Activated naive CD8-positive, alpha-beta T cell treated with anti-CD3 and anti-CD28 coated beads, Interleukin-2, amount 50 U/mL, for 16 hours (primary cell): ENCODE measurements at places on chromosomes 3 and 15.

DNA sequence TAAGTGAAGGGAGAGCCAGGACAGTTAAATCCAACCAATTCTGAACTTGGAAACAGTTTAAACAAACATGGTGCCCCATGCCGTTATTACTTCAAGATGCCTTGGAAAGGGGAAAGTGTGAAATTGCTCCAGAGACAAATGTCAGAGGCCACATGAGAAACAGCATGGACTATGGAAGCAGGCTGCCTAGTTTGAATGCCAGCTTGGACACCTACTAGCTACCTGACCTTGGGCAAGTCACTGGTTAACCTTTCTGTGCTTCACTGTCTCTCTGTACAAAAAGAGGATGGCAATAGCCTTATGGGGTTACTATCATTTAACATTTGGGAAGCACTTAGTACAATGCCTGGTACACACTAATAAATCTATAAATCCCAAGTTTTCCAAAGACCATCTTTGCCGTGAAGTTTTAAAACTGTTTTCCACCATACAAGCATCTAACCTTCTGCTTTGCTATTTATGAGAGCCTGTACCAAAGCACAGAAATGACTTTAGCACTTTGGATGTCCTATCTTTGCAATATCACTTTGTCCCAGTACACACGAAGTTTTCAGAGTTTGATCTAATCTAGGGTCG is 8.3 kb upstream of the TOPBP1 start:
- DNase-seq: no peak

GRCh38 chr15:45378913-45379262 is 544 bp upstream of the GATM start:
- DNase-seq: no peak

DNA sequence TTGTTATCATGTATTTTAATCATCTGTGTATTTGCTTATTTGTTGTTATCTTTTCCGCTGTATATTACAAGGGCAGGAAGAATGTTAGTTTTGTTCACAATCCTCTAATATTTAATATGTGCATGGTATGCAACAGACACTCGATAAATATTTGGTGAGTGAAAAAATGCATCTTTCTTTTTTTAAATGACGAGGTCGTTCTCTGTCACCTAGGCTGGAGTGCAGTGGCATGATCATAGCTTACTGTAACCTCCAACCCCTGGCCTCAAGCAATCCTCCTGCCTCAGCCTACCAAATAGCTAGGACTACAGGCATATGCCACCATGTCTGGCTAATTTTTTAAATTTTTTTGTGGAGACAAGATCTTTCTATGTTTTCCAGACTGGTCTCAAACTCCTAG is 66.2 kb downstream of the MITF start:
- no peak for DNase-seq

GRCh38 chr15:25329696-25330095 is 109.1 kb downstream of the UBE3A start:
- no peak for DNase-seq

GRCh38 chr15:77854980-77855379 is 222.3 kb upstream of the LINGO1 start:
- DNase-seq: no peak

DNA sequence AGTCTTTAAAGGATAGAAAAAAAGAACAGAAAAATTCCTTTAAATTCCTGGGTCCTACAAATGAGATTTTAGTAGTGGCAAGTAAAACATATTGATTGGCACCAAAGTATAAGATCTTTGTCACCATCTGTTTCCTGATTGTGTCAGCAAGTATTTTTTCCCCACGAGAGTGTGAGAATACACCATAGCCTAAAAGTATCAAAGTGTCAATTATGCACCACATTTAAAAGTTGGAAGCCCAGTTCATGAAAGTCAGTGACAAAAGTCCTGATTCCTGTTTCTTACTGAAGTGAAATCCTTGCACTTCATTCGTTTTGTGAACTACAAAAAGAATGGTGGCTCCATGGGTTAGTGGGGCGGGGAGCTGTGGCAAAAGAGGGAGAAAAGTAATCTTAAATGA is 83.8 kb upstream of the DPH6 start:
- no peak for DNase-seq

DNA sequence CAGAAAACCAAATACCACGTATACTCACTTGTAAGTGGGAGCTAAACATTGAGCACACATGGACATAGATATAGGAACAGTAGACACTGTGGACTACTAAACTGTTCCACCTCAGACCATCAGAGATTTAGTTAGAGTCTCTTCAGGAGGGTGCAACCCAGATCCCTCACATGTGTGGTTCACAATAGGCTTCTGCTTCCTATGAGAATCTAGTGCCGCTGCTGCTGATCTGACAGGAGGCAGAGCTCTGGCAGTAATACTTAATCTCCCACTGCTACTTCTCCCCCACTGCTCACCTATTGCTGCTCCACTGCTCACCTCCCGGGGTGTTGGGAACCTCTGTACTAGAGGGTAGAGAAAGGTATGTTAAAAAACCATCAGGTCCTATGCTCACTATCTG is 533.3 kb downstream of the NSUN3 start:
- DNase-seq: no peak

- DNase-seq: no peak
Observed at GRCh38 chr3:152309535-152310307, 41.0 kb downstream of the MBNL1 start.

DNA sequence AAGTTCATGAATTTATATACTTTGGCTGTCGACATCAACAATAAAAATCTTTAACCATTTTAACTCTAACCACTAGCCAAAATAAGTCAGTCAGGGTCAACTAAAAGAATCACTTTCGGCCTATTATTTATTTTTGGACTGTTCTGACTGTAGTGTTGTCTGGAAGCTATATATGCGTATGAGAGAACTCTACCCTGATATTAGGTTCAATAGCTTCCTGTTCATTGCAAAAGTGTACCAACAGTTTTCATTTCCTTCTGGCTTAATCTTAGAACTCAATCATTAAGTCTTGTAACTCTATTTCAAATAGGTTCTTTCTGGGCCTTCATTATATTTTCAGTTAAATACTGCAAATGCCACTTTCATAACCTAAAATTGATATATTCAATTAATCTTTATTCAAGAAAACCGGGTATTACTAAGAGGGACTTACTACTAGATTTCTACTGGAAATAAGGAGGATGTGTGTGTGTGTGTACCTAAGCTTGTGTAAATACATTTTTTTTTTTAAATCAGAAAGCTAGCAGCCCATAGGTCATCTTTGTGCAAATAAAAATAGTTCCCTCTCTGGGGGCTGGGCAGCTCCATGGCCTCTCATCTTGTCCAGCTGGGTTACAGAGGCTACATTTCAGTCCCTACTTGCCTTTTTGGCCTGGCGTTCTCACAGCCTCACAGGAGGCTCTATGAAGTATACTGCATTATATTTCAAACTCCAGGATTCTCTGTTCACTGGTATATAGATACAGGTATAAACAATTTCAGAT is 5.8 kb downstream of the SERPINI2 start:
- no peak for DNase-seq

- no peak for DNase-seq
Observed at GRCh38 chr15:40984964-40985363, 31.7 kb downstream of the CHAC1 start.

DNA sequence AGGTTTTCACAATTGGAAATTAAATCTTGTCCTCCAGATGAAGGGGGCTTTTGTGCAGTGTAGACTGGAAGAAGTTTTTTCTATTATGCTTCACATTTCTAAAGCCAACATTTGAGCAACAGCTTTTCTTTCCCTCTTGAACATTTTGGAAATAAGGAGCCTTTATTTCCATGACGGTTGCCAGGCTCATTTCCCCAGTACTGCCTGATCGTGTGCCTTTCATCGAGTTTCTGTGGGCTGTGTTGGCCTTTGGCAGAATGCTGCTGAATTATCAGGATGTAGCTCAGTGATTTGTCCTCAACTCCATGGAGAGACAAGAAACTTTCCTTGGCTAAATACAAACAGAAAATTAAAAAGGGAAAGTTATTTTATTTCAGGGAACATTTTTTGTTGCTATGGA is 314.8 kb upstream of the LRRC3B start:
- DNase-seq: no peak

DNA sequence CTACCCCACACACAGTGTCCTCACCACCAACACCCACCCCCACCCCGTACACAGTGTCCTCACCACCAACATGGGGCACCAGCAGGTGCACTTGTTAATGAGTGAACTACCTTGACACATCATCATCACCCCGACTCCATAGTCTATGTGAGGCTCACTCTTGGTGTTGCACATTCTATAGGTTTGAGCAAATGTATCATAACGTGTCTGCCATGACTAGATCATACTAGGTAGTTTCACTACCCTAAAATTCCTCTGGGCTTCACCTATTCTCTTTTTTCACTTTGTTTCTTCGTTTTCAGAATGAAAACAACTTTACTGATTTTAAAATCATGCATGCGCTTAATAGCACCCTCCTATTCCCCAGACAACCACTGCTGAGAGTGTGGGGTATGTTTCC is 102.6 kb upstream of the SLC6A6 start:
- no peak for DNase-seq

GRCh38 chr3:165983284-165983683 is 146.1 kb upstream of the BCHE start:
- DNase-seq: no peak

GRCh38 chr3:74445541-74445940 is 168.9 kb downstream of the CNTN3 start:
- DNase-seq: no peak

DNA sequence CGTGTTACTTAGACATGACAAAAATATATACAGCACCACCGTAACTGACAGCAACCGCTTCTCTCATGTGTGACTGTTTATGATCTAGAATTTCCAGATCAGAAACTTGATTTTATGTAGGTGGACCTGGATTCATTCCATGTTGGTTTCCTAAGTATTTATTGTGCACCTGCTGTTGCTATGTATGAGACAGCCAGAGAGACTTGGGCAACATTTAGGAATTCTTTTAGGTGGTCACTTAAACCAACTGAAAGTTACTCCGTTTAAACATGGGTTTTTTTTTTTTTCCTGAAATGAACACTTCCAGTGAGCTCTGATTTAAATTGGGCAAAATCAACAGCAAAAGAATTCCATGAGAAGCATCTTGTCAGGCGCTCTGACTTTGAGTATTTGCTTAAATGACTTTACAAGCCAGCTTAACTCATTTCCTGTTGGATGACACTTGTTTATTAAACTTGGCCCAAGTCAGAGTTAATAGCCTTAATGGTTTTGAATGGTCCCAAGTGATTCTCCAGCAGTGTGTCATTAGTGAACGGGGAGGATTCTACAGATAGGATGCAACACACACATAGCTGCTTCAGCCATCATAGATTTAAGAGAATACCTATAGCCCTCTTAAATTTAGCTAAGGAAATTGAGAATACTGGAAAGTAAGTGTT is 31.8 kb downstream of the MITF start:
- DNase-seq: no peak

DNA sequence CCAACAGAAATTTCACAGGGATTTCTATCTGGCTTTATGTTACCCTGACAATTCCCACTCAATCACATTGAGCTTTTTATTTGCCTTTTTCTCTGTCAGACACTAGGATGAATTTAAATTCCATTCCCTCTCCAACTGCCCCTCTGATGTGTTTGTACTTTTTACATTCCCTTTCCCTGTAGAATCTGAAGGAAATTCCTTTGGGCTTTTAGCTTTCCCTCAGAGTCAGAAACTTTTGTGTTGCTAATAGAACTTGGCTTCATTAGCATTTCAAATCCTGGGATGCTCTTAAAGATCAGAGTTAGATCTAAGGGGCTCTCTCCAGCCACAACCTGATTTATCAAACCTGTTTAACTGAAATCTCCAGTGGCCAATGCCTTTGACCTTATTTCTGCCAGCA is 7.9 kb upstream of the RARB start:
- no peak for DNase-seq

DNA sequence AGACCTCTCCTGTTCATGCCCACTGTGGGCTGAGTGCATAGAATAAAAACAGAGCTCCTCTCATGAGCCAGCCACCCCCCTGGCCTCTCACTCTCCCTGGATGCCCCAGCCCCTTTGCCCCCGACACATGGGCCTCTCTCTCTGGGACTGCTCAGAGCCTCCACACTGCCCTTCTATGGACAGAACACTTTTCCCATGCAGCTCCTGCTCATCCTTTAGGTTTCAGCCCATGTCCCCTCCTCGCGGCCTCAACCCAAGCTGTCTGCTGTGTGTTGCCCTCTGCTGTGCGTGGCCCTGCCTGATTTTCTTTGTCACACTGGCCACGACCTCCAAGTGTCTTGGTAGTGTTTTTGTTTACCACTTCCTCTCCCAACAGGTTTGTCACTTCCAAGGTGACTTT is 20.7 kb upstream of the PRR23E start:
- no peak for DNase-seq

GRCh38 chr15:83155942-83156341 is 48.5 kb downstream of the TM6SF1 start:
- DNase-seq: no peak

DNA sequence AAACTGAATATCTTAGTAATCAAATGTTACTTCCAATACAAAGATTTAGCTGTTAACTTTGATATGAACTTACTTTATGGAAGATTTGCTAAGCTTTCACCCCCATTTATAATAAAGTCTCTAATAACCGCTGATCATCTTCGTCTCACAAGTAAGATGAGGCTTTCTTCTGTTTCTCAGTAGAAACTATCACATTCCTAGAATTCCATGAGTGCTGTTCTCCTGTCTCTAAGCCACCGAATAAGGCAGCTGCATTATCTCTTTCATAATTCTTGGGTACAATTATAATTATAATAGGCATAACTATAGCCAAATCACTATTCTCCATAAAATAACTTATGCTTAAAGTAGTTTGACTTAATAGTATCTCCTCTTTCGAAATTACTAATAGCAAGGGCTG is 18.3 kb upstream of the SETMAR start:
- no peak for DNase-seq

DNA sequence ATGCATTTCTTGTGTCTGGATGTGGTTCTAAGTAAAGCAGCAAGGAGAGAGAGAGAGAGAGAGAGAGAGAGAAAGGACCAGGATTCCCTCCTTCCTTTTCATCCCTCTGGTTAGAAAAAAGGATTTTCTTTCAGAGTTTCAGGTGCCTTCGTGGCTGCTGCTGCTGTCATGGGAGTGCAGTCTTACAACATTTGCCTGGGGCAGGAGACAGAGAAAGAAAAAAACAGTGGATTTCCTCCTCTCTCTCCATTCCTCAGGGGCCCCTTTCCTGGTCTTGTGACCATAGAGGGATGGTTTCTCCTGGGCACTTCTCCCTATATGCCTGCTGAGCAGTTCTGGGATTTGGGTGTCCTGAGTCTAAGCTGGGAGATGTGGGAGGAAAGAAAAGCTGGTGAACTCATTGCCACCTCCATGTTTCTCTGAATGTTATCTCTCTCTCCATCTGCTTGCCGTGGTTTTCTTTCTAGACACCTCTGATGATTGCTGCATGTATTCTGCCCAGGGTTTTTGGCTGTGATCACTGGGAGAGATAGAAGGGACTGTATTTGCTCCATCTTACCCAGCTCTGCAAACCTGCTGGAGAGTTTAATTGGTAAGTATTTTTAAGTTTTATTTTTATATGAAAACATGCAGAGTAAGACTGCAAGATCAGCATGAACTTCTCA is 142.4 kb upstream of the RGMA start:
- no peak for DNase-seq

GRCh38 chr15:89416339-89417183 is 79.8 kb downstream of the RHCG start:
- DNase-seq: peak; percentile 38

- no peak for DNase-seq
Observed at GRCh38 chr3:180183346-180183745, 146.6 kb upstream of the PEX5L start.

- DNase-seq: no peak
Observed at GRCh38 chr3:54830658-54831057, 97.2 kb downstream of the LRTM1 start.

- DNase-seq: no peak
Observed at GRCh38 chr15:59963925-59964324, 40.2 kb upstream of the FOXB1 start.
